ENCODE measurements at places on chromosomes 13 and 19. TPM values are rescaled to one million over a fixed set of nuclear protein-coding genes. Genes with fewer than 3 reads are reported as not detected.

ZNF549 gene
- total RNA-seq = 4.1 TPM

PCDH17 gene
- 3.6 TPM for total RNA-seq

SLC25A23 gene
- 103 TPM for total RNA-seq

CGB3 gene
- total RNA-seq = not detected

C1QTNF9B gene
- not detected for total RNA-seq

OR7C1 gene
- not detected for total RNA-seq

SIGLEC8 gene
- 0.08 TPM for total RNA-seq

TTYH1 gene
- 2.7 TPM for total RNA-seq

CATSPERD gene
- not detected for total RNA-seq

ZNF726 gene
- not detected for total RNA-seq

ZFR2 gene
- total RNA-seq = not detected

C5AR1 gene
- 14.3 TPM for total RNA-seq

ZNF541 gene
- total RNA-seq = 0.20 TPM

RFPL4A gene
- total RNA-seq = not detected

OR1M1 gene
- not detected for total RNA-seq

ZNF429 gene
- total RNA-seq = 7.2 TPM

PCDH20 gene
- 50.7 TPM for total RNA-seq

GRK1 gene
- total RNA-seq = not detected

MATK gene
- 1.5 TPM for total RNA-seq

ZNF506 gene
- total RNA-seq = 14.2 TPM

TIMM29 gene
- 22.0 TPM for total RNA-seq

HAUS5 gene
- total RNA-seq = 2.2 TPM

DZIP1 gene
- 4.9 TPM for total RNA-seq

DENND1C gene
- total RNA-seq = 0.75 TPM

CDX2 gene
- total RNA-seq = not detected

IL4I1 gene
- total RNA-seq = 0.43 TPM

CLIP3 gene
- 5.1 TPM for total RNA-seq

WDR88 gene
- total RNA-seq = not detected

SHISA2 gene
- total RNA-seq = not detected

SPART gene
- total RNA-seq = 36.3 TPM

SIGLEC10 gene
- 7.7 TPM for total RNA-seq

HSD17B14 gene
- 6.3 TPM for total RNA-seq

FKRP gene
- 23.8 TPM for total RNA-seq

MCEMP1 gene
- 0.70 TPM for total RNA-seq

CEACAM8 gene
- total RNA-seq = not detected

OSCAR gene
- not detected for total RNA-seq

CYP2A7 gene
- not detected for total RNA-seq

RASAL3 gene
- total RNA-seq = 1.7 TPM

PRR22 gene
- 0.83 TPM for total RNA-seq

STARD13 gene
- 21.6 TPM for total RNA-seq

NALCN gene
- 21.1 TPM for total RNA-seq

ZNF561 gene
- 13.6 TPM for total RNA-seq

TRAPPC5 gene
- 55.0 TPM for total RNA-seq

SULT2A1 gene
- total RNA-seq = not detected

ZNF222 gene
- 2.9 TPM for total RNA-seq

PLPP2 gene
- total RNA-seq = 3.3 TPM

POLRMT gene
- 24.5 TPM for total RNA-seq

CYP4F8 gene
- not detected for total RNA-seq

FGF9 gene
- total RNA-seq = 5.9 TPM
